Left renal cortex interstitium (tissue), 4 donors: ENCODE measurements at places on chromosomes 12 and 14. TPM values are rescaled to one million over a fixed set of nuclear protein-coding genes. Genes with fewer than 3 reads are reported as not detected.

TRIM9 gene
- polyA plus RNA-seq, result 2.0 TPM

SPIC gene
- not detected for polyA plus RNA-seq

ANKRD33 gene
- 0.21 TPM for polyA plus RNA-seq

TSHR gene
- polyA plus RNA-seq, result 0.17 TPM
